ENCODE measurements at places on chromosomes 11 and 22.

DNA sequence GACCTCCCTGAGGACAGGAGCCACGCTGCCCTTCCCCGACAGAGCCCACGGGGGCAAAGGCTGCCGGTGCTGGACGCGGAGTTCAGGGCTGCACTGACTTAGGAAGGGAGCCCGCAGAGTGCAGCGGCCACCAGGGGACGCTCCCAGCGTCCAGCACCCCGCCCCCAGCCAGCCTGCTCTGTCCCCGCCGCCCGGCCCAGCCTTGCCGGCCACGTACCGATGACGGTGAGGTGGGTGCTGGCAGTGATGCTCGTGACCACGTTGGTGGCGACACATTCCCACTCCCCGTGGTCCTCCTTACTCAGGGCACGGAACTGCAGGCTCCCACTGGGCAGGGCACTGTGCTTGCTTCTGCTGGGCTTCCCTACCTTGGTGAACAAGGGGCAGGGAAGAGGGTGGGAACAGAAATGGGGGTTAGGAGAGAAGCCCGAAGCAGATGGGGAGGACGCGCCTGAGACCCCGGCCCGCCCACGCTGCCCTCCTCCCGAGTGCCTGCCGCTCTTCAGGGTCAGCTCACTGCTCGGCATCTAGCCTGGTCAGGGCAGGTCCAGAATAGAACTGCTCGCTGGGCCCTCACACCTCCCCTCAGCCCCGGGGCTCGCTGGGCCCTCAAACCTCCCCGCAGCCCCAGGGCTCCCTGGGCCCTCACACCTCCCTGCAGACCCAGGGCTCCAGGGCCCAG, 25.9 kb downstream of the IGSF9B start:
- DNase-seq: no peak

GRCh38 chr11:132045107-132045506, 674.7 kb downstream of the NTM start:
- no peak for DNase-seq

DNA sequence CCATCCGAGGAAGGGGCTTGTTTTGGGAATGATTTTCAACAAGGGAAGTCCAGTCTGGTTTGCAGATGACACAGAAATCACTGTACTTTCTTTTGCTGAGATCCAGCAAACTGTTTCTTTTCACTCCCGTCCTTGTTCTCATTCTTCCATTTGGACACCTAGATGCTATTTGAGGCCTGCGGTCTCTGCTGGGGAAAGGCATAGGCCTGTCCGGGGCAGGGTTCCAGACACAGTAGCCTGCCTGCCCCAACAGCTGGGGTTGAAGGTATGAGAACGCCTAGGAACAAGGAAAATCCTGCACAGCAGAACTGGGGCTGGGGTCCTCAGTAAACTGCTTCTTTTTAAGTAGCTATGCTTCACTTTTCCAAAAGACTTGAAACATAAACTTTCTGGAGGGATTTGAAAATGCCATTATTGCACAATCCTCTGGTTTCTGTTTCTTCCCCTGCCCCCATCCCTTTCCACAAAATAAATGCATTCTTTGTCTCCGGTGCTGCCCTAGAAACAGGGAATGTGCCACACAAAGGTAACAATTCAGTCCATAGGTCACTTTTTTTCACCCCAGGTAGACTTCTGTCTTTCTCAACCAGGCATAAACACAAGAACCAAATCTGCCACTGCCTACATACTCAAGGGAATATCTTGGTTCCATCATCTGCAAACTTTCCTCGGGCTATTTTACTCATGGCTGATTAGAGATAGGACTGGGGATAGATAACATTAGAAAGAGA, 174.8 kb upstream of the MTMR2 start:
- no peak for DNase-seq

DNA sequence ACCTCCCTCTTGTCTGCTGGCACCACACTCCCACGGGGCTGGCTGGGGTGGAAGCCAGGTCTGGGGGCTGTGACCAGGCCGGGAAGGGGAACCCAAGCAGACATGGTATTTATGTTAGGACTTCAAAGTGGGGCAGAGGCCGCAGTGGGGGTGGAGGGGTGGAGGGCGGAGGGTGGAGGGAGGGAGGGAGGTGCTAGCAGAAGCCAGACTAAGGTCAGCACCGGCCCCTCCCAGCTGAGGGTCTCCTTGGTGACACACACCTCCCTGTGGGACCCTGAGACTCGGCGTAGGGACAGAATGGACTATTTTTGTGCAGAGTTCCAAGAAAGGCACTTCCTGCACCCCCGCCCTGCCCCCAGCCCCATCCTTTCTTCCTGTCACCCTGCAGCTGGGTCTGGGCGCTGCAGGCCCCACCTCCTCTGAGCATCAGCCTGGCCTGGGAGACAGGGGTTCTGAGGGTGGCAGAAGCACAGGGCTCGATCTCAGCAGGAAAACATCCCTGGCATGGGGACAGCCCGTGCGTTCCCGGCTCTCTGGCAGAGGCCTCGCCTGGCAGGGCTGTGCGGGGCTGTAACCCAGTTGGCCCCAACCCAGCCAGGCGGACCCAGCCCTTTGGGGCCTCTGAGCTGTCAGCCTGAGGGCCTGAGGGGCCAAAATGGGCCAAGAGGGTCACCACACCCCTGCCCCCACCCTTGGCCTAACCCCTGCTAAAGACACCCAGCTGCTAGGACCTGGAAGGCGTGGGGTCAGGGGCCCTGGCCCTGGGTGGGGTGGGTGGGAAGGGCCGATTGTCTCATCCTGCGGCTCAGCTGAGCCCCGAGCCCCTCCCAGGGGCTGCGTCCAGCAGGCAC, 9.6 kb upstream of the CD248 start:
- no peak for DNase-seq

- DNase-seq: no peak
Observed at GRCh38 chr11:10550503-10551289, 9.7 kb upstream of the RNF141 start.

DNA sequence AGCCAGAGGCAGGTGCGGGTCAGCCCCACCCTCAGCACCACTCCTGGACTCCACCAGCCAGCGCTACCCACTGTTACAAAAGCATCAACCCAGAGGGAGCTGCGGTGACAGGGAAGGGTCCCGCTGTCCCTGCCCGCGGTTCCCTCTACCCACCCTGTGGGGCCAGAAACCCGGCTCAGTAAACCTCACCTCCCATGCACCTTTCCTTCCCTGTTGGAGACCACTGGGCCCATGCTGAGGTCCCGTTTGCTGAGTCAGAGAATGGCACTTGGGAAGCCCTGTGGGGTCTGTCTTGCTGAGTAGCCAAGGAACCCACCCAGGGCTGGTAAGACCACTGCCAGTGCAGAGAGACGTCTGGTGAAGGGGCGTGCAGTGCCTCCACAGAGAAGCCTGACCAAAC, 42.1 kb upstream of the MOB2 start:
- no peak for DNase-seq

DNA sequence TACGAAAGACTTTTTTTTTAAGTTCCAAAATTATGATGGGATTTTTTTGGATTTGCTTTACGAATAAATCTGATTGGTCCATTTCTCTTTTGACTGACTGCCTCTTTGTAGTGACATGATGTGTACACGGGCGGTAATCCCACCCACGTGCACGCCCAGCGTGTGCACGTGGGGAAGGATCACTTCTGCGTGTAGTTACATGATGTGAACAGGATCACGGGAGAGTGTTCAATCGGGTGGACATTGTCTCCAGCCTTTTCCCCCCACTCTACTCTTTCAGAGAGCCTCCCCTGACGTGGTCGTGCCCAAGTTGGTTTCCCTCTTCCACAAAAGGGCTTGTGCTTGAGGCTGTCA, 43.1 kb downstream of the KCNC1 start:
- no peak for DNase-seq

GRCh38 chr22:50301581-50301991, 5.9 kb downstream of the PLXNB2 start:
- DNase-seq: no peak

GRCh38 chr11:57643802-57644201, 5.9 kb downstream of the YPEL4 start:
- DNase-seq: no peak

DNA sequence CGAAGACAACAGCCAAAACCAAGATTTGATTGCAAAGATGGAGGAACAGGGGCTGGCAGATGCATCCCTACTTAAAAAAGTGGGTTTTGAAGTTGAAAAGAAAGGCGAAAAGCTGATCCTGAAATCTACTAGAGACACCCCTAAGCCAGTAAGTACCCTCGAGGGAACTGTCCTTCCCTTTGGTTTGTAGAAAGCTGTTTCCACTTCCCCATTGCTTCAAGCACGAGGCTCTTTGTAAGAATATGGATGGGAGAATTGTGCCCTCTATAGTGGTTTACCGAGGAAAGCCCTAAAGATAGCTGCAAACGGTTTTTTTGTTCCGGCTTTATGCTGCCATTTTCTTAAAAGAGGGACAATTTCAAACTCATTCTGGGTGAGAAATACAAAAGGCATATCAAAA, 133.9 kb downstream of the WNT7B start:
- no peak for DNase-seq

DNA sequence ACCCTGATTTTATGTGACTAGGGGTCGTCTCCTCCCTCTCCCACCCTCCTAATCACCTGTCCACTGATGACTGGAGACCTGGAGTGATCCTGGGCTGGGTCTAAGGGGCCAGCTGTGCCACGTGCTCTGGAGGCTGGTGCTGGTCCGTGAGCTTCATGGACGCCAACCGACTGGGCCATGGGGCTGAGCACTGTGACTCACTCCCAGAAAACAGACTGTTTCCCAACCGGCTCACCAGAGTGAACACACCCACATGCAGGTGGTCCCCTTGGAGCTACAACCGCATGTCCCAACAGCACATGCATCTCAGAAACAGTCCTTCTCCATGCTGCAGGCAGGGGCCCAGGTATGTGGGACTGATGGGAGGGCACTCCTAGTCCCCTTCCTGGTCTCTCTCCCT, 14.0 kb upstream of the LMO1 start:
- no peak for DNase-seq

DNA sequence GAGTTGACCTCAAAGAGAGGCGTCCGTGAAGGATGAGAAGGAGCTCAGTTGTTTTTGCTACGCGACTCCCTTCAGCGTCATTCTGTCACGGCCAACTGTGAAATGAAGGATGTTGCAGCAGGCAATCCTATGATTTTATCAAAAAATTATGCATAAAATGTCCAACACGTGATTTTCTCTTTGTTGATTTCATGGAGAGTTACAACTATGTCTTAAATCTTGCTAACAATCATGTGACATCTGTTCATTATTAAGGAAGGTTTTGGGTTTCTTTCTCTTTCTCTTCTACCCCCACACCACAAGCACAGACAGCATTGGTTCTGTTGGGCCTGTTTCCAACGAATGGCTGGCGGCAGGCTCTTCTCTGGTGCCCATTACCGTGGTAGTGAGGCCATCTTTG, 3.7 kb downstream of the KRTAP5-4 start:
- no peak for DNase-seq

DNA sequence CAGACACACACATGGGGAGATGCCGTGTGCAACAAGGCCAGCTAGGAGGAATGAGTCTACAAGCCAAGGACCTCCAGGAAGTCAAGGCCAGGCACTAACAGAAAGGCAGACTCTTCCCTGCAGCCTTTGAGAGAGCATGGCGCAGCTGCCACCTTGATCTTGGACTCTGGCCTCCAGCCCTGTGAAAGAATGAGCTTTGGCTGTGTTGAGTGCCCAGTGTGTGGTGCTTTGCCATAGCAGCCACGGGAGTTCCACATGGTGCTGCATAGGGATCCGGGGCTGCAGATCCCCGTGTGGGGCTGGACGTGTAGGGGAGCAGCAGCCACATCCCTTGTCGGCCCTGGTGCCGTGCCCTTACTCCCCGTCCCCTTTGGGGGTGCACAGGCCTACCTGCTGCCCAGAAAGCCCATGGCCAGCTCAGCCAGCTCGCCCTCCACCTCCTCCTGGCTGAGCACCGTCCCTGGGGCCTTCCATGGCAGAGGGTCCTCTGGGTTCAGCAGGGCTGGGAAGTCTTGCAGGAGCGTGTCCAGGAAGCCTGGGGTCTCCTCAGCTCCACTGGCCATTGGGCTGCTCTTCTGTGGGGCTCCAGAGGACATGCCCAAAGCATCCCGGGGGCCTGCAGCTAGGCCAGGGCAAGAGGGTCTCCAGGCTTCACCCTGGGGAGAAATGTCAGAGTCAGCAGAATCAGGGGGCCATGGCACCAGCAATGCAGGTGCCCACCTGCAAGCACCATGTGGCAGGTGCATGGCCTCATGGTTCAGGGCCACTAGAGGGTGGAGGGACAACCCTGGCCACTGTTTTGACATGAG, 7.0 kb downstream of the PPM1F start:
- DNase-seq: no peak

DNA sequence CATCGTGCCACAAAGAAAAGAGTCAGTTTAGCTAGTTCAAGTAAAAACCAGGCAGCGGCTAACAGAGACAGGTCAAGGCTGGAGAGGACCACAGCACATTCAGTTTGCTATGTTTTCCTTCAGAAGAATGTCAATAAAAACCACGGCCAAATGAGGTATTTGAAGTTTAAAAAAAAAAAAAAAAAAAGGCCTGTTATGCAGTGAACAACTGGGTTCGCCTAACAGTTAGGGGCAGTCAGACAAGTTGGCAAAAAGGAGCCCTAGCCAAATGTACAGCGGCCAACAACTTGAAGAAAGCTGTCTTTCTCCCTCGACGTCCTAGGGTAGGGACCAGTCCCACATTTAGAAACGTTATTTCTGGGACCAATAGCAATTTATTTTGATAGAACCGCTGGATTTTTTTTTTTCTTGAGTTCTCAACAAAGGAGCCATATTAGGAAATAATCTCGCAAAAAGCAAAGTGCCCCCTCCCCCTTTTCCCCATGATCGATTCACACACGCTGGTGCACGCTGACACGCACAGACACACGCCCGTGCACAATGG, 237.8 kb downstream of the TTC28 start:
- no peak for DNase-seq

- no peak for DNase-seq
Observed at GRCh38 chr22:28935713-28936112, 52.3 kb downstream of the ZNRF3 start.

DNA sequence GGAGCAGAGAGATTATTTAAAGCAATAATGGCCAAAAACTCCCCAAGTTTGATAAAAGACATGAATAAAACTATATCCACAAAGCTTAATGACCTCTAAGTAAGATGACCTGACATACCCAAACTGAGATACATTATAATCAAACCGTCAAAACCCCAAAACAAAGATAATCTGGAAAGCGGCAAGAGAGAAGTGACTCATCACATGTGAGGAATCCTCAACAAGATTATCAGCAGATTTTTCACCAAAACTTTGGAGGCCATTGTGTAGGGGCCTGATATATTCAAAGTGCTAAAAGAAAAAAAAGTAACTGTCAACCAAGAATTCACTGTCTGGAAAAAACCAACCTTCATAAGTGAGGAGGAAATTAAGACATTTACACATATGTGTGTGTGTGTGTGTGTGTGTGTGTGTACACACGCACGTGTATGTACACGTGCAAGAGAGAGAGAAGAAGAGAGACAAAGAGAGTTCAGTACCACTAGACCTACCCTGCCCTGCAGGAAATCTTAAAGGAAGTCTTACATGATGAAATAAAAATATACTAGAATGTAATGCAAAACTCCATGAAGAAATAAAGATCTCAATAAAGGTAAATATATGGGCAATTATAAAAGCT, 752.4 kb downstream of the NELL1 start:
- DNase-seq: no peak

- no peak for DNase-seq
Observed at GRCh38 chr11:36790526-36790925, 192.5 kb upstream of the RAG2 start.
